ENCODE measurements at places on chromosomes 2 and 18. TPM values are rescaled to one million over a fixed set of nuclear protein-coding genes. Genes with fewer than 3 reads are reported as not detected.

SPC25 gene
- total RNA-seq: 10.1 TPM

CGREF1 gene
- total RNA-seq: 1.5 TPM

REEP1 gene
- 1.8 TPM for total RNA-seq

GULP1 gene
- 58.5 TPM for total RNA-seq

NEU2 gene
- not detected for total RNA-seq

MATN3 gene
- total RNA-seq: 2.1 TPM

HAUS1 gene
- total RNA-seq: 47.3 TPM

PLGLB2 gene
- total RNA-seq: 7.4 TPM

SPATA3 gene
- total RNA-seq: not detected

ANKRD62 gene
- not detected for total RNA-seq

PROC gene
- total RNA-seq: 0.25 TPM

FEV gene
- 0.29 TPM for total RNA-seq

CFAP221 gene
- total RNA-seq: 4.5 TPM
